ENCODE measurements at places on chromosomes 12 and 14. TPM values are rescaled to one million over a fixed set of nuclear protein-coding genes. Genes with fewer than 3 reads are reported as not detected.

SYCP3 gene
- 0.44 TPM for total RNA-seq

IRAK3 gene
- total RNA-seq, result 3.2 TPM

GPRC5D gene
- total RNA-seq, result not detected

LRRIQ1 gene
- not detected for total RNA-seq

FAM216A gene
- 40.8 TPM for total RNA-seq

ZNF10 gene
- total RNA-seq, result 5.1 TPM

SLC10A1 gene
- total RNA-seq, result not detected

SMCO3 gene
- not detected for total RNA-seq

- H3K4me3 ChIP-seq, result no peak overlapping the region
- H3K4me1 ChIP-seq, result no peaks in the 10 kb centered on the region
- no peaks in the 10 kb centered on the region for H3K27me3 ChIP-seq
- no peak for DNase-seq
Observed at GRCh38 chr14:78141590-78141989, 28.6 kb upstream of the NRXN3 start.

DNA sequence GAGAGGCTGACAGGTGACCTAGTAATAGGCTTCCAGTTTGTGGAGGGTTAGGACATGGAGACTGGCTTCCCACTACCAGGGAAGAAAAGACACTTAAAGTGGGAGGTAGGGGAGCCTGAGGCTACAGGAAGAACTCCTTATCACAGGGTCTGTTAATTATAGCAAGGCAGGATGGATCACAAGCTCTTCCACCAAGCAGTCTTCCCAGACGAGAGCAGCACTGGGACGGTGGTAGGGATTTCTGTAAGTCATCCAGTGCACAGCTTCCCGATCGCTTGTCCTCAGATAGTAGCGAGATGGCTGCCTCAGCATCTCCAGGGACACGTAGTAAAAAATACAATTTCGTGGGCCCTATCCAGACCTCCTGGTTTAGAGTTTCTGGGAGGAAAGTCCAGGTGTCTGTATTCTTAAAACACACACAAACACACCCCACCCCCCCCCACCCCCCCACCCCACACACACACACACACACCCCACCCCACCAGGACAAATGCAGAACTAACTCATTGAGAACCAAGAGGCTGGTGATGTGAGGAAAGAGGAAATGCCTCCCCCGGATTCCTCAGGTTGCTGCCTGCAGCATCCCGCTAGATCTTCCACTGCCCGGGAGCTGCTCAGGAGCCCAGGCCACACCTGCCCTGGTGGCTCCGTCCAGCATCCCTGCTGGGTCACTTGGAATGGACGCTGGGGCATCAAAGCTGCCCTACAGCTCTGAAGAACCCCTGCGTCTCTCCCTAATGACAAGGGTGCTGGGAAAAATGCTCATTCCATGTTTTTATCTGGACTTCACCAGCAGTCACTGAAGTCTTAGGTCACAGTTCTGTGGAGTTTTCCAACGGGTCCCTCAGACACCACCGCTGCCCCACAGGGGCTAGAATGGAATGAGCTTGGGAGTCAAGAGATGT is 307.2 kb downstream of the CACNA1C start:
- H3K27me3 ChIP-seq, result peaks cover 4% of the 10 kb centered on the region
- DNase-seq, result no peak
- no peaks in the 10 kb centered on the region for H3K36me3 ChIP-seq
- no peak overlapping the region for H3K4me3 ChIP-seq

GRCh38 chr14:77184396-77185092 is 2.9 kb downstream of the TMEM63C start:
- peaks cover 16% of the 10 kb centered on the region for H3K4me1 ChIP-seq
- no peaks in the 10 kb centered on the region for H3K36me3 ChIP-seq
- peak overlapping the region; percentile 52 for H3K27ac ChIP-seq
- DNase-seq, result no peak
- peak overlapping the region; percentile 56 for H3K4me3 ChIP-seq
- H3K27me3 ChIP-seq, result peaks cover 26% of the 10 kb centered on the region

DNA sequence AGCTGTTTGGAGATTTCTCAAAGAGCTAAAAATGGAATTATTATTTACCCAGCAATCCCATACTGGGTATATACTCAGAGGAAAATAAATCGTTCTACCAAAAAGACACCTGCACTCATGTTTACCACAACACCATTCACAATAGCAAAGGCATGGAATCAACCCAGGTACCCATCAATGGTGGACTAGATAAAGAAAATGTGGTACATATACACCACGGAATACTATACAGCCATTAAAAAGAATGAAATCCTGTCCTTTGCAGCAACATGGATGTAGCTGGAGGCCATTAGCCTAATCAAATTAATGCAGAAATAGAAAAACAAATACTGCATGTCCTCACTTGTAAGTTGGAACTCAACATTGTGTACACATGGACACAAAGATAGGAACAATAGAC is 37.9 kb downstream of the WBP11 start:
- peaks cover 51% of the 10 kb centered on the region for H3K36me3 ChIP-seq
- peaks cover 43% of the 10 kb centered on the region for H3K4me1 ChIP-seq
- no peak for DNase-seq
- no peak overlapping the region for H3K4me3 ChIP-seq

- no peaks in the 10 kb centered on the region for H3K36me3 ChIP-seq
- no peaks in the 10 kb centered on the region for H3K4me1 ChIP-seq
- H3K27ac ChIP-seq, result no peak overlapping the region
- H3K4me3 ChIP-seq, result no peak overlapping the region
- H3K27me3 ChIP-seq, result peaks cover 6% of the 10 kb centered on the region
Observed at GRCh38 chr12:95742586-95742985, 48.0 kb downstream of the NTN4 start.

DNA sequence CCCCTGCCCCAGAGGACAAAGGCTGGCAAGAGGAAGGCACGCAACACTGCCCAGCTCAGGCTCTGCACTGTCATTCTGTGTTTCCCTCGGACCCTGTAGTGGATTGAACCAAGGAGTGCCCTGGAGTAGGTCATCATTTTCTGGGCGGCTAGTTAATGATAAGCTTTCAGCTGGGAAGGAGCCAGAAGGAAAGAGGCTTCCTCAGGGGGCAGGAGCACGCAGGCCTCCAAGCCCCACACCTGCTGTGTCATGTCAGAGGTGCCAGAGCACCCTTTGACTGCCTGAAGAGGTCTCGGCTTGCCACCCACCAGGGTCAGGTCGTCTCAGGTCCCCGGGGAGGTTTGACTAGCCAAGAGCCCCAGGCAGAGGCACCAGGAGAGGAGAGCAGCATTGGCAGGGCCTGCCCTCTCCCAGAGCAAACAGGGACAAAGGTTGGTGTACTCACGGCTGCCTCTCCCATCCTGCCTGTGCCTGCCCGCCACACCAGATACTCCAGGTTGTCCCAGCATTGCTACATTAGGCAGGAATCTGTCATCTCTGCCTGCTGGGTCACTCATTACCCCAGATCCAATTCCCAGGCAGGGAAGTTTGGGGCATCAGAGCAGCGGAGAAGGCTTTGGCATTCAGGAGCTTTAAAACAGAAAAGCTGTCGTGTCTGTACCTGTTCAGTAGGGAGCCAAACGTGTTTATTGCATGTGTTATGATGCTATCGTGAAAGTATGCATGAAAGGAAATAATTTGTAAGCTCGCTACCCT is 33.5 kb upstream of the ATP2A2 start:
- H3K4me3 ChIP-seq, result no peak overlapping the region
- H3K27ac ChIP-seq, result no peak overlapping the region
- H3K36me3 ChIP-seq, result no peaks in the 10 kb centered on the region
- no peaks in the 10 kb centered on the region for H3K4me1 ChIP-seq

DNA sequence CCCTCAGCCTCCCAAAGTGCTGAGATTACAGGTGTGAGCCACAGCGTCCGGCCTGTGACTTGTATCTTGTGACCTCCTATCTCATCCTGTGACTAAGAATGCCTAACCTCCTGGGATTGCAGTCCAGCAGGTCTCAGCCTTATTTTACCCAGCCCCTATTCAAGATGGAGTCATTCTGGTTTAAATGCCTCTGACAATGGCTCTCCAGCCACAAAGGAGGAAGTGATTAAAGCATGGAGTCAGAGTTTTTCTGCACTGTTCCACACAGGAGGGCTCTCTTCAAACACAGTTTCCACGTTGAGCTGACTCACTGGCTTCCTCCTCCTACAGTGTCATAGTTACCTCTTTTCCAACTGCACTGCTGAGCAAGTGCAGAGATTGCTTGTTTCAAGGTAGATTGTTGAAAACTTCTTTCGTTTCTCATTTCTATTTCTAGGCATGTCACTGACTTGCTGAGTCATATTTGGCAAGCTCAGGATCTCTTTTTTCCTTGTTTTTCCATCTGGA is 383.8 kb downstream of the PCNX1 start:
- H3K4me3 ChIP-seq, result peak overlapping the region; percentile 6
- peak overlapping the region; percentile 81 for H3K27ac ChIP-seq
- peaks cover 7% of the 10 kb centered on the region for H3K27me3 ChIP-seq
- peaks cover 31% of the 10 kb centered on the region for H3K4me1 ChIP-seq
- no peak for DNase-seq

DNA sequence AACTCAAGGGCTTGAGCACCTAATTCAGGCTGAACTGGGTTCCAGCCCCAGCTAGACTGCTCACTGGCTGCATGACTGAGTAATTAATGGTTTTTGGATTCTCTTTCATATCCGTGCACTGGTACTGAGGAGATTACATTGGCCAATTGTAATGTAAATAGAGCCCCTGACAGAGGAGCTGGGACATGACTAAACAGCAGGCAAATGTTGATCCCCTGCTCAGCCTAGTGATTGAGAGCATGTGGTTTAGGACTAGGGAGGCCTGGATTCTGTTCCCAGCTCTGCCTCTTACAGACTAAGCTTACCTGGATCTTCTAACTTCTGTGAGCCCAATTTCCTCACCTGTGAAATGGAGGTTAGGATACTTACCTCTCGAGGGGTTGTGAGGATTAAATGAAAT is 204.3 kb downstream of the ESR2 start:
- H3K27me3 ChIP-seq, result no peaks in the 10 kb centered on the region
- no peak overlapping the region for H3K27ac ChIP-seq
- peaks cover 20% of the 10 kb centered on the region for H3K36me3 ChIP-seq

GRCh38 chr14:68603533-68604360 is 189.1 kb downstream of the ZFP36L1 start:
- DNase-seq, result no peak
- H3K27ac ChIP-seq, result no peak overlapping the region
- H3K36me3 ChIP-seq, result no peaks in the 10 kb centered on the region
- peaks cover 9% of the 10 kb centered on the region for H3K4me1 ChIP-seq

DNA sequence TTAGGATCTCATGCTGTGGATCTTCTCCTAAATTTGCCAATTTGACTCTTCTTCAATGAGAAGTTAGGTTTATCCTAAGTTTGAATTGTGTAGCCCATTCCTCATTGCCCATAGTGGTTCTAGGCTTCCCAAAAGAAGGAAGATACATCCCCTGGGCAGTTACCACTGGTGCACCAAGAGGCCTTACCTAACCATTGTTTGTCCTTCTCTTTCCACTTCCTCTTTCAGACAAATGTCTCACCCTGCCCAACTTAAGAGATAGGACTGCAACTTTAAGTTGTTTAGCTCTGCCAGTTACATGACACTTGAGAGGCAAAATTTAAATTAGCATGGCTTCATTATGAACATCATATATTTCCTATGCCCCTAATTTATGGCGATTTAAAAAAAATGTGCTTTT is 9.4 kb upstream of the KCNH3 start:
- no peak overlapping the region for H3K27ac ChIP-seq
- H3K4me1 ChIP-seq, result no peaks in the 10 kb centered on the region
- H3K27me3 ChIP-seq, result no peaks in the 10 kb centered on the region

DNA sequence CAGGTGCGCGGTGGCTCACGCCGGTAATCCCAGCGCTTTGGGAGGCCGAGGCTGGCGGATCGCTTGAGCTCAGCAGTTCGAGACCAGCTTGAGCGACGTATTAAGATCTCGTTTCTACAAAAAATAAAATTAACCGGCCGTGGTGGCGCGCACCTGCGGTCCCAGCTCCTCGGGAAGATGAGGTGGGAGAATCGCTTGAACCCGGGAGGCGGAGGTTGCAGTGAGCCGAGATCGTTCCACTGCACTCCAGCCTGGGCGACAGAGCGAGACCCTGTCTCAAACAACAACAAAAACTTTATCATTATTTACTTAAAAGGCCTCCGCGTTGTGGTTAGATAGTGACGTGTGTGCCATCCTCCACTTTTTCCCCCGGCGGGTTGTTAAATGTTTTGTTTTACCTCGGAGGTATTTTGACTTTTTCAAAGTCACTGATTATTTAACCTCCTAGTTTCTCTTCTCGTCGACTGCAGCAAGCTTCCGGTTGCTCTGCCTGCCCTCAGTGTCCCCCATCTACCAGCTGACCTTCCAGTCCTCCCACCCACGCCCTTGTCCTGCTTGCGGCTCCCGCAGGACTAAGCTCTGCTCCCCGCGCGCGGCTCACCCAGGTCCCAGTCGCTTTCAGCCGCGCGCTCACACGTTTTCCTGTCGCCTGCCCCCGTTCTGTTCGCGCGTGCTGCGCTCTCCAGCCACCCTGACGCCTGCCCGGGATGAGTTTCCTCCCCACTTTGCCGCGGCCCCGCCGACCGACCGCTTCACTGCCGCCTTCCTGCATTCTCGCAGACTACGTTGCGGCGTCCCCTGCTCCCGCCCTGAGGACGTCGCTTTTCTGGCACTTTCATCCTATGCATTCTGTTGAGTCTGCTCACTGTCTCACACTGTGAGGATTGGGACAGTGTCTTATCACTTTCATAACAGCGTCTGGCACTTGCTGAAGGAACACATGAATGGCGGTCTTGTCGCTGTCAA is 1.2 kb upstream of the SCAF11 start:
- peaks cover 38% of the 10 kb centered on the region for H3K4me1 ChIP-seq
- peak; percentile 63 for DNase-seq
- peak overlapping the region; percentile 98 for H3K27ac ChIP-seq
- H3K4me3 ChIP-seq, result peak overlapping the region; percentile 95
- H3K36me3 ChIP-seq, result peaks cover 10% of the 10 kb centered on the region

DNA sequence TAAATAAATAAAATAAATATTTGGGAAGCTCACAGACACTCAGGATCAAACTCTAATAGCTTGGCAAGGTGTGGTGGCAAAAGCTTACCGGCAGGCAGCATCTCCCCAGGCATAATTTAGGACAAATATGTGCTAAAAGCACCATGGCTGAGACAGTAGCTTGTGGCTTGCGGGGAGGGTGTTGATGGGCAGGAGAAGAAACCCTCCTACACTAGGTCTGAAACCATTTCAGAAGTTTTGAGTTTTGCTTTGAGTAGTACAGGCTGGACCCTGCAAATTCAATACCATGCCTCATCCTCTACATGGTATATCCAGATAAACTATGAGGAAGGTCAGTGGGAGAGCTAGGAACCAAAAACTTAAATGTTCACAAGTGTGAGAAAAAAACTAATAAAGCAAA is 33.1 kb downstream of the MAP3K9 start:
- no peaks in the 10 kb centered on the region for H3K36me3 ChIP-seq
- no peaks in the 10 kb centered on the region for H3K27me3 ChIP-seq
- no peak overlapping the region for H3K27ac ChIP-seq
- H3K4me3 ChIP-seq, result no peak overlapping the region
- DNase-seq, result no peak
- no peaks in the 10 kb centered on the region for H3K4me1 ChIP-seq

DNA sequence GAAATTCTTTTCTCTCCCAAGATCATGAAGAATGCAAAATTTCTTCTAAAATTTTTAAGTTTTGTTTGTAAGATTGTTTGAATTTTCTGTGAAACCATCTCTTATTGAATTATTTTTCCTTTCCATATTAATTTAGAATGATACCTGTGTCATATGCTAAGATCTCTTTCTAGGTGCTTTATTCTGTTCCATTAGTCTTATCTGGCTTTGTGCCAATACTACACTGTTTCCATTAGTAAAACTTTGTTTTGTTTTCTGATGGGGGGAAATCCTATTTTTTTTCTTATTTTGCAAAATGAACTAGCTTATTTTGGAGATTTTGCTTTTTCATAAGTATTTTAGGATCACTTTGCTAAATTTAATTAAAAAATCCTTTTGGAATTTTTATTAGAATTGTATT is 193.9 kb downstream of the FUT8 start:
- no peak overlapping the region for H3K27ac ChIP-seq
- no peak overlapping the region for H3K4me3 ChIP-seq
- H3K4me1 ChIP-seq, result no peaks in the 10 kb centered on the region
- H3K36me3 ChIP-seq, result peaks cover 4% of the 10 kb centered on the region
- no peaks in the 10 kb centered on the region for H3K27me3 ChIP-seq
- DNase-seq, result no peak
